ENCODE measurements at places on chromosomes 4 and X. TPM values are rescaled to one million over a fixed set of nuclear protein-coding genes. Genes with fewer than 3 reads are reported as not detected.

Gene HAND2
- not detected for polyA plus RNA-seq

Gene MAGIX
- 4.3 TPM for polyA plus RNA-seq

Gene UBL4A
- 24.5 TPM for polyA plus RNA-seq

Gene ADH1B
- polyA plus RNA-seq, result 16.7 TPM

Gene MID1IP1
- 14.0 TPM for polyA plus RNA-seq

Gene VCX3B
- polyA plus RNA-seq, result 0.23 TPM

Gene ART3
- 0.42 TPM for polyA plus RNA-seq

Gene BLOC1S4
- 11.5 TPM for polyA plus RNA-seq

Gene CPLX1
- 1.7 TPM for polyA plus RNA-seq

Gene RPS6KA6
- 23.2 TPM for polyA plus RNA-seq

Gene GJB1
- 39.8 TPM for polyA plus RNA-seq

Gene RBM47
- polyA plus RNA-seq, result 86.9 TPM

Gene SPANXN2
- polyA plus RNA-seq, result not detected

Gene BEX5
- 12.9 TPM for polyA plus RNA-seq

Gene GABRQ
- polyA plus RNA-seq, result 0.98 TPM

Gene CCNB3
- 1.6 TPM for polyA plus RNA-seq

DNA sequence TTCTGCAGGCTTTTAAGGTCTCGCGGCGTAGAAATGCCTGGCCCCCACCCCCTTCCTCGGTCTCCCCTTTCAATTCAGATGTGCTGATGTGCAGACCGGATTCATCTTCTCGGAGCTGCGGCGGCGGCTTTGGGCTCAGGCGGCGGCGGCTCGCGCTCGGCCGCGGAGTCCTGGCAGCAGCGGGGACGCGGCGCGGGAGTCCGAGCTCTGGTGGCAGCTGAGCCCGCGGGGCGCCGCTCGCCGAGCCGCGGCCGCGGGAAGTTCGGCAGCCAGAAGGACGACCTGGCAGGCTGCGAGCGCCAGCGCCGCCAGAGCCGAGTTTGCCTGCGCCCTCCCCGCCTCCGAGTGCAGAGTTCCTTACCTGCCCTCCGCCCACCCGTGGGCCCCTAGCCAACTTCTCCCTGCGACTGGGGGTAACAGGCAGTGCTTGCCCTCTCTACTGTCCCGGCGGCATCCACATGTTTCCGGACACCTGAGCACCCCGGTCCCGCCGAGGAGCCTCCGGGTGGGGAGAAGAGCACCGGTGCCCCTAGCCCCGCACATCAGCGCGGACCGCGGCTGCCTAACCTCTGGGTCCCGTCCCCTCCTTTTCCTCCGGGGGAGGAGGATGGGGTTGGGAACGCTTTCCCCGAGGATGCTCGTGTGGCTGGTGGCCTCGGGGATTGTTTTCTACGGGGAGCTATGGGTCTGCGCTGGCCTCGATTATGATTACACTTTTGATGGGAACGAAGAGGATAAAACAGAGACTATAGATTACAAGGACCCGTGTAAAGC, 448 bp downstream of the TLL1 start:
- DNase-seq, result peak; percentile 21

DNA sequence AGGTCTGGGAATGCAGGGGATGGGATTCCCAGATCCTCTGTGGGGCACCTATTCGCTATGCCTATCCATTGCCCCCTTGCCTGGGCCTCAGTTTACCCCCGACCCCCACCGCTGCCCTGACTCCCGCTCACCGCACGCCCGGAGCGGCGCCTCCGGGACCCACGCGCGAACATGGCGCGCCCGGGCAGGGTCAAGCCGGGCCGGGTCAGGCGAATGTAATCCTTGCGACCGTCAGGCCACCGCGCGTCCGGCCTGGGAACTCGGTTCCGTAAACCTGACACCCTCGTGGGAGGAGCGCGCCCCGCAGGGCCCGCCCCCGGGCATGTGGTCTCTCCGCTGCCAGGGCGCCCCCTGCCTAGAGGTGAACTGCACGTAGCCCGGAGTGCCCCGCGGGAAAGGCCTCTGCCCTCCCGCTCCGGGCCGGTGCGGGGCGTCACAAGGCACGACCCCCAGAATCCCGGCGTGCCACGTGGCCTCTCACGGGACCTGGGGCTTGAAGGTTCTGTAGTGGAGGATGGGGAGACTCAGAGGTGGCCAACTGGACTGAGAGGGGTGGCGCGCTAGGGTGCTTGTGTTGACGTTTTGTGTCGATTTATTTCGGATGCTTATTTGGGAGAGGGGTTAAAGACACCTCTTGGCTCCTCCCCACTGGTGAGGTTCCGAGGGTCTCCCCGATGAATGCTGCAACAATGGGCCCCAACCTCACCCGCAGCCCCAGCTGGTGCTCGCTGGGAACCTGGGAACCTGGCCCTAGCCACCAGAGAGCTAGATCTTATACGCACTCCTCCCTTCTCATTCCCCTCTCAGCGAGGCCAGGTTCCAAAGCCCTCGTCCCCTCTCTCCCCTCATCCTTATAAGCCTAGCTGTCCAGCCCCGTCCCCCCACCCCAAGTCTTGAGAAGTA, at the start of gene PRICKLE3:
Gene PRICKLE3, minus strand, starts transcription at position 249 of the 903 bp plus-strand sequence. Its CDS starts 76 bp downstream, at position 173.
- no peak for DNase-seq

DNA sequence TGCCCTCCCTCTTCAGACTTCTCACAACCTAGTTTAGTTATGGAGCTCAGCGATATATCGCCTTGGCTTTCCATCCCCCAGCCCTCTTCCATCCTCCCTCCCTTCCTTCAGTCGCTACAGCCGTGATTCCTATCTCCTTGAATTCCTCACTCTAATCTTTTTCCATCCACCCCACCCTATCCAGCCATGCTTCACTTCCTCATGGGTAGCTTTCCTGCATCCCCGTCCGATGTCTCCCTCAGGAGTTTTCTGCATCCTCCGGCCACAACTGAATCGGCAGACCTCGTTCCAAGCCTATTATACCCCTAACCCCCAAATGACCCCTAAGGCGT, 456 bp downstream of the SNX12 start:
- DNase-seq, result no peak

- DNase-seq, result no peak
These were observed 57.1 kb downstream of the ENPEP start for GRCh38 chr4:110532901-110533589.

DNA sequence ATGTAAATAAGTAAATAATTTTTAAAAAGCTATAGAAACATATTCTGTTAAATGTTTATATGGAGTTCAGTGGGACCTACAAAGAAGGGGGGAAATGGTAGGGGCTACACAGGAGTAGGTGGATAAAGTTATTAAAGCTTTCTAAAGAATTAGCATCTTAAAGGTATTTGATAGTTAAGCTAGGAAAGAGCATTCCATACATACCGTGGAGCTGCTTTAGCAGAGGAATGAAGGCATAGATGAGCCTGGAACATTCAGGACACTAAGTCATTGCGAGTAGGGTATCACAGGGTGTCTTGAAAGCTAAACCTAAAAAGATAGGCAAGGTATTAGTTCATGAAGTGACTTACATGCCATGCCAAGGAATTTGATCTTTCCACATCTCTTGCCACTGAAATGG, 60.4 kb downstream of the SLC10A6 start:
- DNase-seq, result no peak

- no peak for DNase-seq
These were observed 41.1 kb upstream of the STIM2 start for GRCh38 chr4:26819478-26820095.

DNA sequence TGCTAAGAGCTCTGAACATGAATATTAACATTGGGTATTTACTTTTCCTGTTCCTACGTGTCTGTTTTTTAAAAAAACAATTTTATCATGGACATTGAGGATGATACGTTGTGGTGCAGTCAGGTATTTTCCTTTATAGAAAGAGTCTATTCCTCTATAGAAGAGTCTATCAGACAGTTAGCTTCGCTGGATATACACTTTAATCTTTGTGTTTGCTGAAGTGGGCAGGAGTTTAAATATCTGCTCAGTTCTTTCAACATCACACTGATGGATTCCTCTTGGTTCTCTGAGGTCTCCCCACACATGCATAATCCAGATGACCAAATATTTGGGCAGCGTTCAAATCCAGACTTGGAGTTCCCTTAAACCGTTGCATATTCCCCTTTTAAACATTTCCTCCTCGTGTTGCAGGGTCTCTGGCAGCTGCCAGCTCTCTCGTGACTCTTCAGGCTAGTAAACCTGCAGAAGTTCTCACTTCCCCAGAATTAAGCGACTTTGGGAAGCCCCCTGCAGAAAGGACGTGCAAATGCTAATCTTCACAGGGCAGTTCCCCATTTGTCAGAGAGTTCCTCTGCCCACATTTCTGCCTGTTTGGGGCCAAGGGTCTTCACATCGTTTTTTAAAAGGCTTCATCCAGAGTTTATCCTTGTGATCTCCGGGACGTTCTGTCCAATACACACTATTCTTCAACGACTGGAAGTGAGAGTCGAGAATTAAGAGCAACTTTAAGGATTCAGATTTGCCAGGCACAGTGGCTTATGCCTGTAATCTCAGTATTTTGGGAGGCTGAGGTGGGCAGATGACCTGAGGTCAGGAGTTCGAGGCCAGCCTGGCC, 20.5 kb upstream of the DHRSX start:
- no peak for DNase-seq

- DNase-seq, result no peak
These were observed 74.0 kb upstream of the VMA21 start for GRCh38 chrX:151323054-151323453.

DNA sequence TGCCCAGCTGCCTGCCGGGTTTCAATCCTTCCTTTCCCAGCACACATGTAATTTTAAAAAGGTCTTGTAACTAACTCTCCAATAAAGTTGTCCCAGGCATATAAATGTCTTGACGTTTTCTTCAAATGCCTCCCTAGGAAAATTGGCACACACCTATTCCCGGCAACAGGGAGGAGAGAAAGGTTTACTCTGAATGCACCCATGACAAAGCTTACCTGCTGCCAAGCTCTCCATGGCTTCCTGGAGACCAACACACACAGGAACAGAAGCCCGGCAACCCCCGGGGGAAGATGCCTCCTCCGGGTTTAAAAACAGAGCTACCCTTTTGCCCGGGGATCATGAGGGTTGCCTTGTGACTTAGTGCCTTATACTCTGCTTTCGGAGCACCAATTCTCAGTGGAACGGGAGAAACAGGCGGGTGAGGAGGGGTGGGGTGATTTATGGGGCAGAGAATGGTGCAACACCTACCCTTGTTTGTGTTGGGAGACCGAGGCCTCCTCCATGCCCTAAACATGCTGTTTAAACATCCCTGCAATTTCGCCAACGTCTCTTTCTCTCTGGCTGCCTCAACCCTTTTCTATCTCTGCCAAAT, 4.8 kb upstream of the GYG2 start:
- DNase-seq, result no peak

- DNase-seq, result no peak
These were observed at the start of gene MAGEA1 for GRCh38 chrX:153179131-153179530. MAGEA1 (plus strand) TSS chrX:153179284; CDS start chrX:153182390, 3,106 bp downstream.

DNA sequence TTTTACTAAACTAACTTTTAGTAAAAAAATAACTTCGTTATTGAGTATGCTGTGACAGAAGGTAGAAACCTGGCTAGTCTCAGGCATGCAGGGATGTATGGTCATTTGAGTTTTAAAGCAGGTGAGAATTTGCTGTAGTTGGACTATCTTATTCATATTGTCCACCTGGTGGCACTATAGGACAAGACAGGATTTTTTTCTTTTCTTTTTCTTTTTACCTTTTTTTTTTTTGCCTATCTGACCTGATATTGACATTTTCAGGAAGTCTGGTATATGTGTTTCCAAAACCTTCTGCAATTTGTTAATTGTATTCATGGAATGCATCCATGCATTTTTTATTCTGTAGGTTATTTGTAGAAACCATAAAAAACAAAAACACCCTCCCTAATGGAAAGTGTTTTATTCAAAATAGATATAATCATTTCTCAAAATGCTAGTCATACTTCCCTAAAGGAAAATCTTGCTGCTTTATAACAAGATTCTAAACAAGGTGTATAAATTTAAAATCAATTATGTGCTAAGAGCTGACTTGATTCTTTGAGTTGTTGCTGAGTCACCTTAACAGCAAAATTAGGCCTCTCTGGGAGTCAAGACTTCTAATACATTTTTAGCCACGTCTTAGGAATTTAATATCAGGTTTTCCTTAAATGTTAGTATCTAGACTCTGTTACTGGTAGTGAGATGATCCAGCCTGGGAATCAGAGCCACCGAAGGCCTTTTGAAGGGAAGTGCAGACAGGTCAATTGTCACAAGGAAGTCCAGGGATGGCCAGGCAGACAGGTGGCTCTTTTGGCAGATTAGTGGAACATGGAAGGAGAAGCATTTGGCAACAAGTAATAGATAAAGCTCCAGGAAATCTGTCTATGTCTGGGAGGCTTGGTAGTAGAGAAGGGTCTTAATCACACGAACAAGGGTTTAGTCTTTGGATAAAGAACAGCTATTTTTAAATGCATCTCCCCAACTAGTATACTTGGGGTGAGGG, 201.3 kb upstream of the GNPDA2 start:
- DNase-seq, result peak; percentile 48

GRCh38 chr4:98618680-98619079, 39.7 kb downstream of the TSPAN5 start:
- DNase-seq, result no peak

- no peak for DNase-seq
These were observed 591 bp downstream of the PRPS1 start for GRCh38 chrX:107628662-107629539.

- DNase-seq, result no peak
These were observed 15.0 kb upstream of the RAI2 start for GRCh38 chrX:17876135-17876534.

GRCh38 chr4:88240297-88240714, 44.1 kb downstream of the PPM1K start:
- DNase-seq, result no peak

Measured in left kidney (tissue), 8 donors.